ENCODE measurements at places on chromosomes 4 and X.

DNA sequence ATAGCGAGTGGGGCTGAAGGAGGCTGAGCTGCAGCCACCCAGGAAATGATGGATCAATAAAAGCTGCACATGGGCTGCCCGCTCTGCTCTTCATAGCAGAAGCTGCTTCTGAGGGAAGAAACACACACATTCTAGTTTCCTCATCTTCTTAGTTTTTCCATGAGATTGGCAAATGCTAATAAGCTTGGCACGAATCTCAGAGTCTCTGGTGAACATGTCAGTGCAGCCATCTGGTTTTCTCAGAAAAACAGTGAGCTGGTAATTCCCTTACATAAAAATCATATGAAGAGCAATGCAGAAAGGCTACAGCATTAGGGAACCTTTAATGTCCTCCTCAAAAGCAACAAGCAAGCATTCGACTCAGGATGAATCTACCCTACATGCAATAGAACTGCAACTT lies 69.9 kb downstream of the GATB start:
- no peak for DNase-seq

GRCh38 chr4:175034986-175035705 lies 117.0 kb downstream of the ADAM29 start:
- DNase-seq = no peak

GRCh38 chrX:53357799-53358530 lies 64.5 kb downstream of the SMC1A start:
- DNase-seq = no peak

DNA sequence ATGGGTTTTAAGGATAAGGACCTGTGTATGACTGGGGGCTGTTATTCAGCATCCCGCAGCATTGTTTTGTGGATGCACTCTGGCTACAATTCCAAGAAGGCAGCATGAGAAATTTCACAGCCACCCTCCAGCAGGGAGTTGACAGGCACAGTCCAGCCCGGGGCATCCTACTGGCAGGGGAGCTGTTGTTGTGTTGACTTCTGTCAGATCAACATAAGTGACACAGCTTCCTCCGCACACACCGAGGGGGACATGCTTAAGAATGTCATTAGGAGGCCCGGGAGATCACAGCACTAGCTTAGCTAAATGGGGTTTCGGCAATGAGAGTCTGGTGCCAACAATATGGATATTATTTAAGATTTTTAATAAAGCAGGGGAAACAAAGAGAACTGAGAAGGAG lies 326.5 kb downstream of the ASMT start:
- DNase-seq = no peak

DNA sequence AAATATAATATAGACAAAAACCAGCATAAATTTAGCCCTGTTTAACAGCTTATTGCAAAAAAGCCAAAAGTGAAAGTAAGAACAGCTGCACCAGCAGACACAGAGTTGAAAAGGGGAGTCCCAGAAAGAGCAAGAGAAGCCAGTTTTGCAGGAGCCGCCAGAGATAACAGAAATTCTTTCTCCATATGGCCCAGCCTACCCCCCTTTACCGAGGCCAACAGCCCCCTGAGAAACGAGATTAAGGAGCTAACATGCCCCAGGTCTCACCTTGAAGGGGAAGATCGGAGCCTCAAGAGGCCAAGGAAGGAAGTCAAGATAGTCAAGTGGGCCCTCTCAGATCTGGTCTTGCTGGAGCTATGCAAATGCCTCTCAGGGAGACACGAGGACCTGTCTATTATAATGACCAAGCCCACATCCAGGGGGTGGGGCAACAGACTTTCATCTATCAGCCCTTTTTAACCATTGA lies 4.8 kb downstream of the ACOX3 start:
- no peak for DNase-seq

DNA sequence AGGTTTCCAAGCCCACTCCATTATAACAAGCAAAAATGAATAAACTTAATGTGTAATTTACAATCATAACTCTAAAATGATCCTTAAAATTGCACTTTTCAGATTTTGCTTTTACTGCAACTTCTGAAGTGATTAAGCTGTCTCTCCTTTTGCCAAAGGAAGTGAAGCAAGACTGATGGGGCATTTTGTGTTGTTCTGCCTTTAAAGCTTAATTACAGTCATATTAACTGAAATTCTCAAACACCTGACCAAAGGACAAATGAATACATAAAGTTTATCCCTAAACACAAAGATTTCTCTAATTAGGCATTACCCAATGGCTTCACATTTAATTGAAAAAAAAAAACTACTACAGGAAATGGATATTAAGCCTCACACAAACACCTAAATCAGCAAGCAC lies 101.8 kb downstream of the ATP11C start:
- DNase-seq = no peak

GRCh38 chrX:122135070-122135469 lies 1049.0 kb upstream of the GRIA3 start:
- no peak for DNase-seq

GRCh38 chrX:154515090-154515965 lies 704 bp downstream of the FAM3A start:
- DNase-seq = no peak

DNA sequence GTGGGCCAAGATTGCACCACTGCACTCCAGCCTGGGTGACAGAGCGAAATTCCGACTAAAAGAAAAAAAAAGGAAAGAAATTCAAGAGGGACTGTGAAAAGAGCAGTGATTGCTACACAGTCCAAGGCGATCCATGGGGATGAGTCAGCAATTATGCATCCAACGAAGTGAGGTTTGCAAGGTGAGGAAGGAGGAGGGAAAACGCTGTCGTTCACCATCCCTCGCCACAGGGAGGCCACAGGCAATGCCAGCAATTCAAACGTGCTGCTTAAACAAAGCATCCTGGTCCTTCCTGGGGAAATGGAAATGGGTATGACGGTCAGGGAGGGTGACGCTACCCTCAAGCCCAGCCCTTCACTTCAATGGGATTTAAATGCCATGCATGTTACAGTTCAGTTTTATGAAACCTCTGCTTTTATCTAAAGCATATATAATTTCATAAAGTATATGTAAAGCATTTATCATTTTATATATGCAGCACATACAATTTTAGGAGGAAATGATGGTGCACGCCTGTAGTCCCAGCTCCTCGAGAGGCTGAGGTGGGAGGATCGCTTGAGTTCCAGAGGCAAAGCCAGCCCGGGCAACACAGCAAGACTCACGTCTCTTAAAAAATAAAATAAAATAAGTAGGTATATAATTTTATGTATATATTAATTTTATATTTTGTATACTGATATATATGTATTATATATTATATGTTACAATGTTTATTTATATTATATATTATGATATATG lies 108.7 kb downstream of the DHRSX start:
- DNase-seq = no peak

DNA sequence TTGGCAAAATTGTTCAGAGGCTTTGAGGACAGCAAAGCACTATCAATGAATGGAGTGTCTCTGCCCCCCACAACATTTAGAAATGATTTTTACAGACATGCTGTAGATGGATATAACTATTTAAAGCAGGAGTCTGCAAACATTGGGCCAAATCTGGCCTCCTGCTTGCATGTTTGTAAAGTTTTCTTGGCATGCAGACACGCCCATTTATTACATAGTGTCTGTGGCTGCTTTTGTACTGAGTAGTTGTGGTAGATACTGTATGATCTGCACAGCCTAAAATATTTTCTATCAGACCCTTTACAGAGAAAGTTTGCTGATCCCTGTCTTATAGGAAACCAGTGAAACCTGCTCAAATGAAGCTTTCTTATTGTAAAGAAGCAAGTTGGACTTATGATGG lies 45.5 kb upstream of the PHEX start:
- DNase-seq = no peak

GRCh38 chr4:147723326-147723725 lies 8.6 kb upstream of the ARHGAP10 start:
- no peak for DNase-seq

DNA sequence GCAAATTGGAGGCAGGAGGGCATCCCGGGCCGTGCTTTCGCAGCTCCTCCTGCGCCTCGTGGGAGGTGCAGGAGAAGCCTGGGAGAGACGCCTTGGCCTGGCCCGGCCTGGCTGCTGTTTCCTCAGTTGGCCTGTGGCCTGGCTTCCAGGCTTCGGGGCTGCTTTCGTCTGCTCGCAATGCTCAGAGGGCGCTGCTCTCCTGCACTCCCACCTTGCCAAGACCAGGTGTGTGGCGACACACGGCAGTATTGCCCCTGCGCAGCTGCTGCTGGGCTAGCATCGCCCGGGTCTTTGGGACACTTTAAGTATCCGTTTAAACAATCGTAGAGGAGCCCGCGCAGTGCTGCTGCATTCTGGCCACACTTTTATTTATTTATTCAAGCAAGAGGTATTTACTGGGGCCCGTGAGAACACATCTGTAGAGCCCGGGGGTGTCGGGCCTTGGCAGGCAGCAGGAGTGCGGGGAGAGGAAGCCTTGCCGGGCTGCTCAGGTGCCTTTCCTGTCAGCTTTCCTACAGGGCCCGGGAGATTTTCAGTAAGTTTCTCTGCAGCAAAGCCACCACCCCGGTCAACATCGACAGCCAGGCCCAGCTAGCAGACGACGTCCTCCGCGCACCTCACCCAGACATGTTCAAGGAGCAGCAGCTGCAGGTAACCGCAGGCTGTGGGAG lies 26.2 kb upstream of the HGFAC start:
- peak; percentile 80 for DNase-seq

DNA sequence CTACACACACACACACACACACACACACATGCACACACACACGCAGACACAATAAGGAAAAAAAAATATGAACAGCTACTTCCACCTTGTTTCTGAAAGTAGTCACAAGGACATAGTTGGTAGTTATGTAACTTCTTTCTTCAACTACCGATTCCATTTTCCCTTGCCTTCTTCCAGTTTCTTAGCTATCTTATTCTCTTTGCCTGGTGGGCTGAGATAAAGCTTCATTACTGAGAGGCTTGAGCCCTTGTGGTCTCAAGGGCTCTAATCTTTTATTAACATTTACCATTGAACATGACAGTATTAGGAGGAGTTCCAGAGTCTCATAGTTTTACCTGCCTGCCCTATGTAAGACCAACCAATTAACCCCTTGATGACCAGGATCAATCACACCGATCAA lies 8.9 kb upstream of the SMIM10 start:
- no peak for DNase-seq

- no peak for DNase-seq
Observed at GRCh38 chr4:183670251-183670650, 11.2 kb downstream of the TRAPPC11 start.

DNA sequence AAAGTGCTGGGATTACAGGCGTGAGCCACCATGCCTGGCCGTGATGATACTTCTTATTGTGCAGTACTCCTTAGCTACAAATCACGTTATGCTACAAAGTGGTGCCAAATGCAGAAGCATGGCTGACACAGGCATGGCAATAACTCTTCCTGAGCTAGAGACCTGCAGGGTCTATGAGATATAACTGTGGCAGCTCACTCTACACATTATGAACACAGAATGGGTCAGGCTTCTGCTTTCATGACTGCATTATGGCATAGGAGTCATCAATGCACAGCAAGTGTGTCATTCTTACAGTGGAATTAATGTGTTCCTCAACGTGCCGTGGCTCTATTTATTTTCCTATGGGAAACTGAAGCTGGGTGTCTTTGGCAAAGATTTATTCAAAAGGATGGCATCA lies 64.5 kb downstream of the UGT8 start:
- no peak for DNase-seq

DNA sequence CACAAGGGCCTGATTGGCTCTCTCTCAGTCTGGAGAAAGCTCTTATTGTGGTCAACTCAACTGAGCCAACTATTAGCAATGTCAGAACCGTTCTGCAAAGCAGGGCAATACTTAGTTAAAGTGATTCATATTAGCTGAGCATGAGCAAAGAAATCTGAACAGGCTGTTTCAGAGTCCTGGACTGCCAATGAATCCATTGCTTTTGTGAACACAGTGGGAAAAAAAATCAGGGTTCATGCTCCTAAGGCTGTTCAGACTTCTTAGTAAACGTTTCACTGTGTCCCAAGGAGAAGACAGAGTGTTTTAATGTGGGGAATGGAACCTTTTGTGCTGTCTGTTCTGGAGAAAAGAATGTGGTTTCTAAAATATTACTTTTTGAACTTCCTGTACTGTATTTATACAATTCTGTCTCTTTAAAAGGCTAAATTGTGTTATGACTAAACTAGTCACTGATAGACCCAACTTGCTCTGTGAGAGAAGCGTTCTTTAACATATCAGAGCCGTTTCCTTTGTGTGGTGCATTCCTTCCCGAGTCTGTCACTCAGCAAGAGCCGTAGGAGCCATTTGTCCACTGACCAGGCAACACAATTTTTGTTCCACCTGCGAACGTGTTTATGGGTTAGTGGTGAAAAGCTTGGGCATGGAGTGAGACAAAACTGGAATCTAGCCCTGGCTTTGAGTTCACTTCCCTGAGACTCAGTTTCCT lies 366.1 kb downstream of the FBXO8 start:
- no peak for DNase-seq

- DNase-seq = no peak
Observed at GRCh38 chrX:25762656-25763055, 375.5 kb upstream of the MAGEB18 start.

- no peak for DNase-seq
Observed at GRCh38 chrX:128897621-128898020, 625.7 kb downstream of the SMARCA1 start.

DNA sequence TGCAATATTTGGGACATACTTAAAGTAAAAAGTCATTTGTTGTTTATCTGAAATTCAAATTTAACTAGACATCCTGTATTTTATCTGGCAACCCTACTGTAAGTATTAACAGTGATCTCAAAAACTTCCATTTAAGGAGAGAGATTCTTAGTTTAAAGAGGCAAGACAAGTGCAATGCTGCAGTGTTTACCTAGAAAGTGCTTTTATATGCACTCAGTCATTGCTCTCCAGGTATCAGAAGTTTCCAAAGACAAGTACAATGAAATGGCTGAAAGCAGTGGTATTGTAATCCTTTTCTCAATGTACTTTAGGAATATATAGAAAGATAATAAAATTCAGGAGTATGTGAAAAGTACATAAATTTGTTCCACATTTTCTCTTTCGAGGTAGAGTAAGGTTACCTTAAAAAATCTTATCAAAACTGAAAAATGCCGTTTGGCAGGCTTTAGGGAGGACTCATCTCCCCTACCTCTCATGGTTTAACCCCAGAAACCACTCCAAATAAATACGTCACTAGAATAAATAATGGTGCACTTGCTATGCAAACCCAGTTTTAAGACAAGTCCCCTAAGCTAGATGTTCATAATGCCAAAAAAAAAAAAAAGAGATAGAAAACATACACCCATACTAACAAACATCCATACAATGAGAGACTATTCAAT lies 45.7 kb downstream of the ELF2 start:
- no peak for DNase-seq

GRCh38 chrX:10728806-10729389 lies 108.5 kb upstream of the MID1 start:
- DNase-seq = no peak

DNA sequence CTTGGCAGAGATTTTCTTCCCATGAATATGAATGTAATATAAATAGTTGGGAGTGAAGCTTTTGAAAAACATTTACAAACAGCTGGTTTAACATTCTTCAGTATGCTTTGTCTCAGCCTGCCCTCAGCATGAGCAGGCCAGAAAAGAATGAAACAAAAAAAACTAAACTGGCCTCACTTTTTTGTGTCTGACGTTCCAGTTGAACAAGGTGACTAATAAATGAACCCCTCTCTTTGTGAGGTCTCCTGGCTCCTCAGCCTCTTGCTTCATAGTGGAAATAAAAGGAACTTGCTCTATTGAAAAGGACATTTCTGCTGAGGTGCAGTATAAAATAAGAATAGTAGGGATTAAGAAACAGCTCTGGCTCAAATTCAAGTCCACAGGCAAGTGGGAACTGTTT lies 9.4 kb downstream of the CHST7 start:
- DNase-seq = no peak

All from posterior cingulate gyrus (tissue), 11 donors.